ENCODE measurements at places on chromosomes 4 and X.

GRCh38 chr4:109690690-109691410 lies 12.4 kb downstream of the CASP6 start:
- DNase-seq, result no peak

- no peak for DNase-seq
These were observed 1.5 kb downstream of the ZNF718 start for GRCh38 chr4:125833-126232.

DNA sequence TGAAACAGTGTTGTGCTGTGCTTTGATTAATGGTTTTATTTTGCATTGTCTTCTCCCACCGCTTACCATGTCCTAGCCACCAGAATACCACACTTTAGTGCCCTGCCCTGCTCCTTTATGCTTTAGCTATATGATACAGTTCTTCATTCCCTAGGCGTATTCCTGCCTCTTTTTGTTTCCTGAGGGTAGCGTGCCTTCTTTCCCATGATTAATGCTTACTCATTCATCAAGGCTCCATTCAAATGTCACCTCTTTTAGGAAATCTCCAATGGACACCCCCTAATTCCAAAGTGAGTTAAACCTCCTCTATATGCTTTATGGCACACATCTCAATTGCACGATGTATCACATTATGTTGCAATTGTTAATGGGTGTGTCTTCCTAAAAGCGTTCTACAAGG lies 46.3 kb downstream of the SPANXD start:
- no peak for DNase-seq

- no peak for DNase-seq
These were observed 332.3 kb upstream of the HTR2C start for GRCh38 chrX:114251575-114251974.

GRCh38 chrX:140500441-140500840 lies 4.4 kb downstream of the SOX3 start:
- DNase-seq, result no peak

DNA sequence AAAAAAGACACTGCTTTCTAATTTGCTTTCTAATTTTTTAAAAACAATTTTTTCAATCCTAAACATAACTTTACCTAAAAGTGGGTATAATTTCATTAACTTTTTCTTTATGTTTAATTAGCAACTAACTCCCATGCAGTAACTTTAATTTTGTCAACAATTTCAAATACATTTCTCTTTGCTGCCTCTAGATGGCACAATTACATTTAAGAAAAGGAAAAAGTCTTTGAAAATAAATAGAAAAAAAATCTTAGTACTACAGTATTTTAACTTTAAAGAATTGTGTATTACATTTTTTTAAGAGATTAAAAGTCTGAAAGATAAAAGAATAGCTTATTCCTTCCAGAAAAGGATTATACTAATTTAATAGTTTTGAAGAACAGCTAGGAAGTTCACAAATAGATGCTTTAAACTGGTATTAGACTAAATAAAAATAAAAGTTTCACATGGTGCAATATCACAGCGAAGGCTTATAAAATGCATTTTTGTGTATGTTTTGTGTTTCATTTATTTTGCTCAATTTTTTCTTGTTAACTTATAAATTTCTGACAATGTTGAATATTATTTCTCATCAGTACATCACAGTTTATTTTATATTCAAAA lies 105.1 kb downstream of the ADGRA3 start:
- no peak for DNase-seq

DNA sequence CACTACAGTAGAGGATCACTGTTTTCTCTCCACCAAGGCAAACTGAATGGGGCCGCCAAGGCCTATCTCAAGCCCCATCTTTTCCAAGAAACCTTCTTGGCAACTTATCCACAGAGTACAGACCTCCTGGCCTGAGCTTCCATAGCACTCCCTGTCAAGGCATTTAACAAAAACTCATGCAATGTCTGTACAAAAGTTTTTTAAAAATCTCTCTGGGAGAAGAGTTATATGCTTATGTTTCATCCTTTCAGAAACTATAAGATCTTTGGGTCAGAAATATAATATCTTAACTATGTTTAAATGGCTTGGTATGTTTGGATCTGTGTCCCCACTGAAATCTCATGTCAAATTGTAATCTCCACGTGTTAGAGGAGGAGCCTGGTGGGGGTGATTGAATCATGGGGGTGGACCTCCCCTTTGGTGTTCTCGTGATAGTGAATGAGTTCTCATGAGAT lies 13.6 kb downstream of the ADAMTS3 start:
- no peak for DNase-seq

- no peak for DNase-seq
These were observed 81.5 kb downstream of the SORCS2 start for GRCh38 chr4:7273738-7274297.

DNA sequence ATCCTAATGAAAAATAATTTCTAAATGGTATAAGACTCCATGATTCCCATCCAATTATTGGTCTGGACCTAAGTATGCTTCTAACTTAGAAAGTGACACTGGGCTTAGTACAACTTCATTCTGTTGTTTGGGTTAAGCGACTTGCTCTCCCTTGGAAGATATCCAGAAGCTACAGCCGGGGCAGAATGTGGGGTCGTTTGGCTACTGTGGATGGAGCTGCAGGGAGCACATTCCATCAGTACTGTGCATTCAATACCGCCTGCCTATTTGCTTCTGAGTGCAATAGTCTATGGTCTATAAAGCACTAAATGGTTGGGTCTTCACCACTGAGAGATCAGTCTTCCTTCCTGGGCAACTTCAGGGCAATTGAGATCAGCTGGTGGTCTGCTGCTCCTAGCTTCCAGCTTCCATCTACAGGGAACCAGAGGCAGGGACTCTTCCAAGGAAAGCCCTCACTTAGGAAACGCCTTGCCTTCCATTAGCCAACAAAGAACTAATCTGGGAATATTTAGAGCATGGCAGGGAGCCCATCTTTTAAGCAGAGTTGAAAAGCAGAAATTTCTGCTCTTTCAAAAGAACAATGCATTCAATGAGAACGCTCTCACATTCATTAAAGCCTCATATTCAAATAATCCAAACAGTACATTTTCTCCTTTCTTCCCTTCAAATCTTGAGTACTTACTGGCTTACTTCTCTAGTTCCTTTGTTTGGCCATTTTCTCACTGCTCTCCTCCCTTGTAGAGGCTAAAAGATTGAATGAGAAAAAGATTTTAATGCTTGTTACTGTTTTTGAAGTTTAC lies 1049.9 kb upstream of the TENM3 start:
- DNase-seq, result no peak

- no peak for DNase-seq
These were observed 105.2 kb downstream of the UCHL1 start for GRCh38 chr4:41361794-41362526.

- no peak for DNase-seq
These were observed 193.1 kb downstream of the SLIT2 start for GRCh38 chr4:20444599-20445337.

GRCh38 chrX:70134116-70134477 lies 850 bp downstream of the IGBP1 start:
- no peak for DNase-seq

GRCh38 chr4:1419708-1420107 lies 13.5 kb upstream of the NKX1-1 start:
- DNase-seq, result no peak

GRCh38 chrX:133709501-133709900 lies 275.9 kb downstream of the GPC3 start:
- no peak for DNase-seq

DNA sequence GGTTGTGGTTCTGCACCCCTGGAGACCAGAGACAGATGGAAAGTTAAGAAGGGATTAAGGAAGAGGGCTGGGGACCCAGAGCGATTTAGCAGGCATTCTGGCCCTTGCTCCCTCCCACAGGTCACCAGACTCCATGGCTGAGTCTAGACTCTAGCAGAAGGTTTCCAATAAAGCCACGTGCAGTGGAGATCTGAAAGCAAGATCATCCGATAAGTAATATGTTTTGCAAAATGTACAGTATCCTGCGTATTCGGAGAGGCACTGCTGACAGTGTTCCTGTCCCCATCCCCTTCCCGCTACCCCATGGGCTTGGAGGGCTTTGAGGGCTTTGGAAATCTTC lies 531 bp upstream of the GPRIN3 start:
- no peak for DNase-seq

GRCh38 chr4:125323654-125324053 lies 8.9 kb downstream of the FAT4 start:
- DNase-seq, result no peak

- DNase-seq, result no peak
These were observed 24.7 kb downstream of the KCNE5 start for GRCh38 chrX:109600237-109600651.

DNA sequence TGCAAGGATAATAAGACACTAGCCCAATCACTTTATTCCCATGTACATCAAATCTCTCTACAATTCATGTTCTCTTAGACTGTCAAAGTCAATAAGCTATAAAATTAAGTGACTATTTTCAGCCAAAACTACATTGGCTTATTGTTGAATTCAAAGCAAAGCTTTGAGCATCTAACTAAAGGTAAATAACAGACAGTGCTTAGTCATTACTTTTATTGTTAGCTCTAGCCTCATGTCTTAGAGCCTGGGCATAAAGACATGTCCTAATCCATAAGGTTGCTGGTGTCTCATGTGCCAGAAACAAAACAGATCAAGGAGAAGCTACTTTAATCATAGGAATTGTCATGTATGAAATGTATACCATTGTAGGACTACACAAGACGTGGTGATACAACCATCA lies 103.1 kb upstream of the UNC5C start:
- DNase-seq, result no peak

- no peak for DNase-seq
These were observed 153.5 kb upstream of the FAM241A start for GRCh38 chr4:111991797-111992196.

DNA sequence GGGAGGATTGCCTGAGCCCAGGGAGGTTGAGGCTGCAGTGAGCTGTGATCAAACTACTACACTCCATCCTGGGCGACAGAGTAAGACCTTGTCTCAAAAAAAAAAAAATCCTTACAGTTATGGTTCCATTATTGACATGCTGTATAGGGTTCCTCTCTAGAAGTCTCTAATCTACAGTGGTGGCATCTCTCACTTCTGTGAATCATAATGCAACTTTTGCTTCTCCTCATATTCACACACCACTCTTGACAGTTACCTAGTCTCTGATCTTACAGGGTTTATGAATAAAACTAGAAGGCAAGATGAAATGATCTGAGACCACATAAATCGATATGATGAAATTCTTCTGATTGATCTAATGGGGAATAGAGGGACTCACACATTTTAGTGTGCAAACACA lies 40.6 kb downstream of the DOCK11 start:
- no peak for DNase-seq

GRCh38 chr4:108833046-108833445 lies 70.2 kb upstream of the ETNPPL start:
- no peak for DNase-seq

- DNase-seq, result no peak
These were observed 47.9 kb downstream of the CXCL1 start for GRCh38 chr4:73917081-73917501.

DNA sequence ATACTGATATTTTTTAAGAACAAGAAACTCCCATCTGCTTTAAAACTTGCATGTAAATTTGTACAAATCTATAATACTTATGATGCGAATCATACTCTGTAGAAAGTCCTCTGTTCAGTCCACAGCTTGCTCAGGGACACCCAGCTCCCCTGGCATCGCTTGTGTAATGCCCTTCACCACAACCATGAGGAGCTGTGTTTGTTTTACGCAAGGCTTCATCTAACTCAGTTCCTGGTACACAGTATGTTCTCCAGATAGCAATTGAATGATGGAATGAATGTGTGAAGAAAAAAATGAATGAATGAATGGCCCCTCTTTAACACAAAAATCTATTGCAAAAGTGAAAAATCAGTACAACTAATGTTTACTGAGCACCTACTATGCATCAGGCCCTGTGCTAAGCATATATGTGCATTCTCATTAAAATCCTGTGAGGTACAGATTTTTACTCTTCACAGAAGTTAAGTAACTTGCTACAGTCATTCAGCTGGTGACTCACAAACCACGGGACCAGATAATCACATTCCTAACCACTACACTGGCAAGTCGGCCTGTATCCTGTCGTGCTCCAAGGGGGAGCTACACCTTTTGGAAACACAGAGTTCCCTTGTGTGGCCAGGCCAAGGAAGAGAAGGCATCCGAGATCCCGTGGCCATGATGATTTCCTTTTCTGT lies 58.7 kb upstream of the KDR start:
- no peak for DNase-seq

GRCh38 chr4:2289955-2290333 lies 28.0 kb upstream of the MXD4 start:
- no peak for DNase-seq

GRCh38 chr4:76251441-76252270 lies at the start of gene FAM47E:
Gene FAM47E, plus strand, starts transcription at chr4:76251721. Its CDS starts 26 bp downstream, at chr4:76251747.
- DNase-seq, result peak; percentile 80

GRCh38 chr4:7569810-7570783 lies 135.4 kb upstream of the PSAPL1 start:
- DNase-seq, result no peak

- DNase-seq, result no peak
These were observed 167.5 kb upstream of the PCDH10 start for GRCh38 chr4:132981611-132982010.

DNA sequence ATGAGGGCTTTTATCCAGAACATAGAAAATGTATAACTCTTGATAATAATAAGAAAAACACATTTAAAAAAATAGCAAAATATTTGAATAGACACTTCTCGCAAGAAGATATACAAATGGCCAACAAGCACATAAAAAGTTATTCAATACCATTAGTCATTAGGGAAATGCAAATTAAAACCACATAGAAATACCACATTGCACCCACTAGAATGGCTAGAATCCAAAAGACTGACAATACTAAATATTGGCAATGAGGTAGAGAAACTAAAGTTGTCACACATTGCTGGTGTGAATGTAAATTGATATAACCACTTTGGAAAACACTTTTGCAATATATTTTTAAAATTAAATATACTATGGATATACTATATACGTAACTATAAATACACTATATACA lies 754.3 kb upstream of the MAGEB2 start:
- DNase-seq, result no peak

- DNase-seq, result no peak
These were observed 15.0 kb downstream of the GAB3 start for GRCh38 chrX:154735695-154736393.

DNA sequence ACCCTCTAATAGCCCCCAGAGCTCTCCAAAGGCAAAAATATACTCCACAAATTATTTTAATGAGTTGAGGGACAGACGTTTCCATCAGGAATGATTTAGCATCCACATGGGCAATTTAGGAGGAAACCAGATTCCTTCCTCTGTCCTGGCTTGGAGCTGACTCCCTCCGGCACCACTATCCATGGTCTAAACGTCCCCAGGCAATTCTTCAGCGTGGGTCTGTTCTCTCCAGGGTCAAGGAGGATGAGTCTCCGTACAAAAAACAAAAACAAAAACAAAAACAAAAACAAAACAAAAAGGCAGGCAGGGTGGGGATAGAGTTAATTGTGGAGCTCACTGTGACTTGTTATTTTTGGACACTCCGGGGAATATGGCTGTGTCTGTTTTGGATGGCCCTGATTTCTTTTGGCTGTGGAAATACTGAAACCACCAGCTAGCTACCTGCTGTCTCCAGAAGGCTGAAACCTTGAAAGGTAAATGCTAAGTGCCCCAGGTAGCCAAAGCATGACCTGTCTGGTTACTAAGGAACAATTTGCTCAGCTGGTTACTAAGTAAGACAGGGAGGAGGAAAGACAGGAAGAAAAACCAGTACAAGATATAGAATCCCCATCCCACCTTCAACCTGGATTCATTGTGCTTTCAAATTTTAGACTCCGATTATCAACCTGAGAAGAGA lies 419.1 kb upstream of the LCORL start:
- DNase-seq, result no peak
